ENCODE measurements at places on chromosomes 3 and 15. TPM values are rescaled to one million over a fixed set of nuclear protein-coding genes. Genes with fewer than 3 reads are reported as not detected.

Gene XCR1
- total RNA-seq: not detected

Gene SLC9C1
- not detected for total RNA-seq

DNA sequence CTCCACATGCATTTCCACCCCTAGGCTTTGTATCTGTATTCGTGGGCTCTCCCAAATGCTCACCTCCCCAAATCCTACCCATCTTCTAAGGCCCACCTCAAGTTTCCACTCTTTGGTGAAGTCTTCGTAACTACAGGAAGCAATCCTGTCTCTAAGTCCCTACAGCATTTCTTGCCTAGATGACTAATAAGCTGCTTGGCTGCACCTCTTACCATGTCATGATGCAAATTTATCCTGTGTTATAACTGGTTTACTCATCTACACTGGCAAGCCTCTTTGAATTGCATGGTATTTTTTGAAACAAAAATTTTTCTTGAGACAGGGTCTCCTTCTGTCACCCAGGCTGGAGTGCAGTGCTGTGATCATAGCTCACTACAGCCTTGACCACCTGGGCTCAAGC lies 73.3 kb downstream of the SETMAR start:
- no peak for DNase-seq

GRCh38 chr3:69484507-69485393 lies 98.9 kb upstream of the FRMD4B start:
- DNase-seq: no peak

DNA sequence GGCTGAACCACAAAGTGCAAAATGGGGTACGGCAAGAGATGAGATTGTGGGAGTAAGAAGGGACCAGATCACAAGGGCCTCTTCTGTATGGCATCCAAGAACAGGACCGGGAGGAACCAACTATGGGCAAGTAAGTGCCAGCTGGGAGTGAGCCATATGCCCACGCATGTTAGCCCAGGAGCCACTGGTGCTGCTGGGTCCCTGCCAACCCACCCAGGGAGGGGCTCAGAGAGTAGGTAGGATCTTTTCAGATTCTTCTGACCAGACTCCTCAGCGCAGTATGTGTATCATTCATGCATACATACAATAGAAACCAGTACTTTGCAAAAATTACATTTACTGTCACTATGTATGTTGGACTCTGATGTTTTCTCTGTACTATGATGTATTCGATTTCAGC lies 54.0 kb downstream of the RAB11A start:
- DNase-seq: no peak

- no peak for DNase-seq
Measured at GRCh38 chr3:71227270-71227661, 356.3 kb downstream of the FOXP1 start.

Gene CAMK1
- total RNA-seq: 24.8 TPM

DNA sequence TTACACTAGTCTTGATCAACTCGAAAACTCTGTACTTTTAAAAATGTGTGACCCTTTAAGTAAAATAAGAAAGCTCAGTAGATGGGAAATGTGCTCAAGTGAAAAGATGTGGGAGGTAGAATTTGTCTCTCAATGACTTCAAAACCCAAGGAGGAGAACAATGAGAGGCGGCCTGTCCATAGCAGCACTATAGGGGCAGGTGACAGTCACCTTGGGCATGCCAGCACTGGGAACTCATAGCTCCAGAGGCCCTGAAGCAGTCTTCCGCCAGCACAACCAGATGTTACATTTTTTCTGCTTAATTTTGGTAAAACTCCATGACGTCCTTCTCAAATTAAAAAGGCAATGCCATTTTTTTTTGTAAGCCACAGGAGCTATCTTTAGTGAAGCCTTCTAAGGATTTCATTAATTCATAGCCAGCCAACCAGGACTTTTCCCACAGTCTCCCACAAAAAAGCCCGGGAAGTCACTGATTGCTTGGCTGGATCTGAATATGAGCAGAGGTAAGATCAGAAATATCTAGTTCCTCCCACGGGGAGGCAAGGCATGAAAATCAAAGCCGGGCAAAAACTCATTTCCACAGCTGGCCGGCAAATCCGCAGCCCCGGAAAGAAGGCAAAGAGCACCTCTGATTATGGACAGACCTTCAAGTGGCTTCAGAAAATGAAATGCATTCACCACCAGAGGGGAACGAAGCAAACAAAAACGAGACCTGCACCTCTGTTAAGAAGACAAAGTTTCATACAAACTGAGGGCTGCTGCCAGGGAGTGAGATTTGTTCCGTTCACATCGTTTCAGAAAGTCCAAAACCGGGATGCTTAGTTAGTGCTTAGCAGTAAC lies 10.5 kb downstream of the IL17RD start:
- no peak for DNase-seq

DNA sequence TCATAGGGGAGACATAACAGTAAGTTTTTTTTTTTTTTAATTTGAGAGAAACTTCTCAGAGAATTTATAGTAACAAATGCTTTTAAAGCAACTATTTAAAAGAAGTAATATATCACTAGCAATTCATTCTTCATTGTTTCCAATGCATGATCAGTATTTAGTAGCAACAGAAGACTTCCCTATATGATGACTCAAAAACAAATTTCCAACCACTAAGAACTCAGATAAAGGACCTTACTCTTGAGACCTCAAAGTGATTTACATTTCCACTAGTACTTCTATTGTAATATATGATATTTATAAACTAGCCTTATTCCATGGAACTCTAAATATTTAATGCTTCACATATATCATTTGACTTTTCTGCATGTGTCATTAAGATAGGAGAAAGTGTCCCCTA lies 356.3 kb downstream of the ZBTB20 start:
- DNase-seq: no peak

Gene KCNAB1
- total RNA-seq: not detected

GRCh38 chr3:122313281-122313680 lies 11.8 kb upstream of the CSTA start:
- DNase-seq: no peak

- no peak for DNase-seq
Measured at GRCh38 chr3:71392251-71392650, 191.3 kb downstream of the FOXP1 start.

GRCh38 chr3:7950890-7951289 lies 550.7 kb upstream of the LMCD1 start:
- DNase-seq: no peak

- DNase-seq: no peak
Measured at GRCh38 chr3:14562121-14562890, 22.2 kb upstream of the GRIP2 start.

DNA sequence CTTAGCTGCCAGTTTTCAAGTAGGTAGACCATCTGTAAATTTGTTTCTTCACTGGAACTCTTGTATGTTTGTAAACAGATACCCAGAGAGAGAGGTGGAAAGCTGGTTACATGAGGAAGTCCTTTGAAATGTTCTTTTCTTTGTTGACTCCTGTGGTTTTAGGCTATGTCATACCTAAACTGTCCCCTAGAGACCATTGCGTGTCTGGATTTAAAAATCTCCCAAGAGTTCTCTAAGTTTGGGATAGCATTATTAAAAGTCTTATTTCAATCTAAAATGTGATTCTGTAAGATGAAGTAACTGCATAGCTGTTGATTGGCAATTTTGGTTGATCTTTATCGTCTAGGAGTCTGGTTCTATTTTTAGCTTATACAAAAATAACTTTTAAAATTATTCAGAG lies 127.2 kb downstream of the GHSR start:
- DNase-seq: no peak

GRCh38 chr15:52439470-52439869 lies 89.2 kb downstream of the MYO5A start:
- DNase-seq: no peak

DNA sequence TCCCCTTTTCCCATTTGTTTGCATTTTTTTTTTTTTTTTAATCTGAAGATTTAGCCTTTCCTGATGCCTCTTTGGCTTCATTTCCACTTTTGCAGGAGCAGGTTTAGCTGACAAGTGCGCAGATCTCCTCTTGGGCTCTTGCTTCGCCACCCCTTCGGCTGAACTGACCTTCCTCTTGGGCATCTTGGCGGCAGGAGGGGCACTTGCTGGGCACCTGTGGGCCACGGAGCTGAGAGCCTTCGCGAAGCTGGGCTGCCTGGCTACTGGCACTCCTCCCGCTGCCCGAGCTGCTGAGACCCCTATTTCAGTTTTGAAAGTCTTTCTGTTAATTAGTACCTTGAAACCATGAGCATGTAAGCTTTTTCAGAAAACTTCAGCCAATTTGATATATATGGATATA lies 8.8 kb downstream of the ARL13B start:
- no peak for DNase-seq

Data from activated naive CD8-positive, alpha-beta T cell treated with anti-CD3 and anti-CD28 coated beads for 36 hours (primary cell).